ENCODE measurements at places on chromosomes 1 and 21.

- DNase-seq: peak; percentile 97
Measured at GRCh38 chr1:206002871-206003801, at the start of gene RAB7B. TSS of gene RAB7B (minus strand) at chr1:206003395. CDS start at chr1:205994135, 9,260 bp downstream.

- DNase-seq: no peak
Measured at GRCh38 chr1:31154000-31154631, 85.6 kb downstream of the NKAIN1 start.

GRCh38 chr1:24379733-24380315 is 33.8 kb downstream of the STPG1 start:
- no peak for DNase-seq

DNA sequence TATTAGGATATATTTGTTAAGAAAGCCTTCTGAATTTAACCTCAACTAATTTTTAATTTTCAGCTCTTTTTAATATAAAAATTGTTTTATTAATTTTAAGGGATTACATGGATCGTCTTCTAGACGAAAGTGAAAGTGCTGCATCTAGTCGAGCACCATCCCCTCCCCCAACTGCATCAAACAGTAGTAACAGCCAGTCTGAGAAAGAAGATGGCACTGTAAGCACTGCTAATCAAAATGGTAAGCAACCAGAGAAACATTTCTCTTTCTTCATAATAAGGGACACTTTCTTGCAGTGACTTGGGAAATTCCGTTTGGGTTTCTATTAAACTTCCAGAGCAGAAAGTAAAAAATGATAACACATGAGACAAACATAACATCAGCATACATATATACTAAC is 56.9 kb downstream of the MIER1 start:
- DNase-seq: peak; percentile 11

DNA sequence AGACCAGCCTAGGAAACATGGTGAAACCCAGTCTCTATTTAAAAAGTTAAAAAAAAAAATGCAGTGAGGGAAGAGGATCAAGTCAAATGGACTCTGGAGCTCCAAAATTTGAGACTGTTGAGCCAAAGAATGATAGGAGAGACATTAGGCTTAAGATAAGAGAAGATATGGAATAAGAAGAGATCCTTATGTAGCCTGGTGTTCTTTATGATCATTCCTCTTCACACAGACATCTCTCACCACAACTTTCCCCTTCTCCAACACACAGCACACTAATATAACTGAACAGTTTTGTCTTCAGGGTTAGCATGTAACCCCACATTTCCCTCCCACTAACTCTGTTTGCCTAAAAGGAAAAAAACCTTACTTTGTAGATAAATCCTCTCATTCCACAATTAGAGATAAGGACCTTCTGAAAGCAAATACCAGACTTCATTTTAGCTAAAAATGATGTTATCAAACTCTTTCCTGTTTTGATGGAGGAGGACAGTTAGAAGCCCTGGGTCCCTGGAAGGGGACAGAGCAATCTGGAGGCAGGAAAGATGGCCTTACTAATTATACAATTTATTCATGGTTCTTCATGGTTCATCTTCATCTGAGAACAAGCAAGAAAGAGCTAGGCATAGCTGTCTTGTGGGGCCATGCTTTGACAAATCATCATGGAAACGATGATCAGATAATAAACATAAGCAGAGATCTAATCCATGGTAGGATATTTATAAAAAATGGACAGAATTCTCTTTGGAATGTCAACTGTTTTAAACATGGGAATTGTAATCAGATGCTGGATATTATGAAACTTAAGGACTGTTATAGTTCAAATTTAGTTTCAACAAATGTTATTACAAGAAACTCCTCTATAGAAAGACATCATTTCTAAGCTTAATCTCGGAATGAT is 96.7 kb upstream of the S1PR1 start:
- no peak for DNase-seq

- peak; percentile 35 for DNase-seq
Measured at GRCh38 chr21:45970674-45971615, 10.6 kb upstream of the COL6A1 start.

- no peak for DNase-seq
Measured at GRCh38 chr1:94321662-94322061, 84.3 kb upstream of the ARHGAP29 start.

DNA sequence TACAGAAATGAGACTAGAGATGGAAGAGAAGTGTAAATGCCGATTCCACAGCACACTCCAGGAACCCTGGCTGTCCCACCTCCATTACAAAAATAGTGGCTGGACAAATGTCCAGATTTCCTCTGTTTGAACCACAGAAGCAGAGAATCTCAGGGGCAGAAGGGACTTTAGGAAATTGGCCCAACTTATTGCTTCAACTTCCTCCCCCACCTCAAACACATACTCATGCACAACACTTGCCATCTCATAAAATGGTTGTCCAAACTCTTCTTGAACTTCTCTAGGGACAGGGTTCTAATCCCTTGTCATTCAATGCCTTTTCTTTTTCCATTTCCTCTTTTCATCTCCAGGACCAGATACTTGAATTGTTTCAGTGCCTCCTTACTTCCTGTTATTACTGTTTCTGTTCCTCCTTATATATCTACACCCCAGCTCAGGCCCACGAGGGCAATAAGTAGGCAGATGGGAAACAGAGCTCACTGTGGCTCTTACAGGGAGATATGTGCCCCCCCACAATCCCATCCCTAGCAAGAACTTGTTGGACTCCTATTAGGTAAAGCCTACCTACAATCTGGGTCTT is 8.5 kb upstream of the B4GALT3 start:
- peak; percentile 88 for DNase-seq

DNA sequence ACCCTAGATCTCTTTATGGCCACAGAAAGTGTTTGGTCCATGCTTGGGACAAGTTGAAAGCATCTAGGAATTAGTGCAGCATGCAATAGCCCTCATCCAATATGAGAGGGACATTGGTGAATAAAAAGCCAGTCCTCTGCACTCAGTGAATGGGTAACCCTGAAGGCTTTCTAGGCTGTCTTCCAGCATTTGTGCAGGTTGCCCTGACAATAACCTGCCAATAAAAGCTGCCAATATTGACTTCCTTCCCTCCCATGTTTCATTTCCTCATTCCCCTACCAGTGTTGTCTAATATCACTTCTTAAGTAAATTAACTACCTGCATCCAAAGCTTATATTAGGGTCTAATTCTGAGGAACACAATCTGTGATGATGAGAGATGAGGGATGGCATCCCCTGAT is 563.6 kb upstream of the NEGR1 start:
- no peak for DNase-seq

DNA sequence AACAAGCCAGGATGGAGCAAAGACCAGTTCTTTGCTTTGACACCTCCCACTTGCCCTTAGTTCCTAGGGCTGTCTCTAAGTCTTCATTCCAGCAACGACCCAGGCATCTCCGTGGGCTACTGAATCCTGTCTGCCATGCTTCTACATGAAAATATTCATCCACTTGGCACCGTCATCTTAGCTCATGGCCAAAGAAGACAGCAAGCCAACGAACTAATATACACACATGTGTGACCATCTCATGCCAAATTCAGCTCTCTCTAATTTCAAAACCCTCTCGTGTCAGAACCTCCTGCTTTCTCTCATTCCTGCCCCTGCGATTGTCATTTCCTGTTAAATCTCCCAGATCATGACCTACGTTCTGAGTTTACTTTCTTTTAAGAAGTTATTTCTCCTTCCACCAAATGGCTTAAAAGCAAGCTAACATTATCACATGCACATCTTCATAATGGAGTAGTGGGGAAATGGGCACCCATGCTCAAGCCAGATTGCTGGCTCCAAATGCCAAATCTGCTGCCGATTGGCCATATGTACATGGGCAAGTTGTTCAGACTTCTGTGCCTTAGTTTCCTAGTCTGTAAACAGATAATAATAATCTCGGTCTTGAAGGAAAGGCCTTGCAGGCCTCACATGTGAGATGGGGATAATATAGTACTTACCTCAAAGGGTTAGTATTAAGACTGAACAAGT is 373.4 kb downstream of the USH2A start:
- DNase-seq: no peak

GRCh38 chr1:173122344-173122935 is 71.7 kb upstream of the TNFSF18 start:
- peak; percentile 59 for DNase-seq

- no peak for DNase-seq
Measured at GRCh38 chr1:175857756-175858155, 114.4 kb upstream of the TNR start.

- DNase-seq: no peak
Measured at GRCh38 chr1:26799479-26800142, 11.9 kb downstream of the PIGV start.

GRCh38 chr1:202551683-202552082 is 158.6 kb downstream of the SYT2 start:
- DNase-seq: no peak

GRCh38 chr1:33342041-33342723 is 21.3 kb upstream of the A3GALT2 start:
- no peak for DNase-seq

DNA sequence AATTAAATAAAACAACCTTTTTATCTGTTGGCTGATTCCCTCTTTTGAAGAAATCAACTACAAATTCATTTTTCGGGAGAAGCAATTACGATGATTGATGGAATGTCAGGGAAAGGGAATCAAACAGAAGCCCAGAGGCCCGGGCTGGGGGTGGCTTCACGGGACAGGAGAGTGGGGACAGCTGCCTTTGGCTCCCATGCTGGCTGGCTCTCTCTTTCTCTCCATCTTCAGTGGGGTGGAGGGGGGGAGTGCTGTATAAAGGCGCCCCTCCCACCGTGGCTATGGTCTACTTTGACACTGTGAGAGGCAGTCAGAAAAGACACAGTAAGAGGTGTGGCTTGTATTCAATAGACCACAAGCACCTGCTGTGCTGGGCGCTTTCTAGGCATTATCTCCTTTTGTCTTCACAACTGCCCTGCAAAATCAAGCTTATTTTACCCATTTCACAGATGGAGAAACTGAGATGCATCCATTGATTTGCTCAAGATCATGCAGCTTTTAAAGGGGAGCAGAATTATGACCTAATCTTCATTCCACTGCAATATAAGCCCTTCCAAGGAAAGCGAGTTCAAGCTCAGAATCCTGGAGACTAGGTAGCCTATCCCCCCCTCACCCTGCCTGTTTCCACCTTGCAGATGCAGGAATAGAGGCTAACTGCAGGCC is 92.9 kb downstream of the GRIK3 start:
- no peak for DNase-seq

- no peak for DNase-seq
Measured at GRCh38 chr1:147673406-147673805, 3.1 kb upstream of the ACP6 start.

GRCh38 chr1:117068580-117068979 is 8.5 kb downstream of the TTF2 start:
- no peak for DNase-seq
